ENCODE measurements at places on chromosomes 16 and 17.

DNA sequence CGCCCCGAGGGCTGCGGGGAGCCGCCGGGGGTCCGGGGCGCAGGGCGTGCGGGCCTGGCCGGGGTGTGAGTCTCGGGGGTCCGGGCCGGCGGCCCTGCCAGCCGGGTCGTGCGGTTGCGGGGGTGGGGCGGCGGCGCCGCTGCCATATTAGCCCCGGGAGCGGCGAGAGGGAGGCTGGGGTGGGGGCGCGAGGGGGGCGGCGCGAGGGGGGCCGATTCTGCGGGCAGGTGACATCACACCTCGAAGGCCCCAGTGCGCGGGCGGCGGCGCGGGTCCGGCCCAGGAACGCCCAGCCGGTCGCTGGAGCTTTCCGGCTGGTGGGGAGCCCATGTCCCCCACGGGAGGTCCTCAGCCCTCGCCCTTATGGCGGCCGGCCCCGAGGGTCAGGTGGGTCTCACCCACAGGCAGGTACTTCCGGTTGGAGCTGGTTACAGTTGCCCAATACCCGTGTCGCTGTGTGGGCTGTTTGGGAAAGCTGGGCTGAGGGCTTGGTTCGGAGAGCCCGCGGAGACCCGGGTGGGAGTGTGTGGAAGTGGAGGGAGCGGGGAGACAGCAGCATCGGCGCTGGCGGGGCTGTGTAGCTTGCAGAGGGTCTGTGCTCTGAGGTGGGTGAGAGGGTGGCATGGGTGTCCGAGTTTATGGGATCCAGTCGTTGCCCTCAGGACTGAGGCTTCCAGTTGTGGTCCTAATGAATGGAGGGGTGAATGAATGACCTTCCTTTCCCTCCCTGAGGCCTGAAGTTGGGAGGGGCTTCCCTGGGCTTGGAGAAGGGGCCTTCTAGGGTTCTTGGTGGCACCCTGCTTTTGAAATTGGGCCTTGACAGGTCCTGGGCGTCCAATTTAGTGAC is 804 bp downstream of the ATP6V0C start:
- no peak for DNase-seq

GRCh38 chr16:56874800-56875199 is 9.8 kb downstream of the SLC12A3 start:
- DNase-seq: no peak

- DNase-seq: no peak
These were observed 48.8 kb downstream of the DNAH3 start for GRCh38 chr16:21101631-21102420.

- DNase-seq: no peak
These were observed 31.3 kb downstream of the MAP1LC3B start for GRCh38 chr16:87423429-87423828.

GRCh38 chr17:41728056-41728455 is 6.4 kb downstream of the HAP1 start:
- no peak for DNase-seq

DNA sequence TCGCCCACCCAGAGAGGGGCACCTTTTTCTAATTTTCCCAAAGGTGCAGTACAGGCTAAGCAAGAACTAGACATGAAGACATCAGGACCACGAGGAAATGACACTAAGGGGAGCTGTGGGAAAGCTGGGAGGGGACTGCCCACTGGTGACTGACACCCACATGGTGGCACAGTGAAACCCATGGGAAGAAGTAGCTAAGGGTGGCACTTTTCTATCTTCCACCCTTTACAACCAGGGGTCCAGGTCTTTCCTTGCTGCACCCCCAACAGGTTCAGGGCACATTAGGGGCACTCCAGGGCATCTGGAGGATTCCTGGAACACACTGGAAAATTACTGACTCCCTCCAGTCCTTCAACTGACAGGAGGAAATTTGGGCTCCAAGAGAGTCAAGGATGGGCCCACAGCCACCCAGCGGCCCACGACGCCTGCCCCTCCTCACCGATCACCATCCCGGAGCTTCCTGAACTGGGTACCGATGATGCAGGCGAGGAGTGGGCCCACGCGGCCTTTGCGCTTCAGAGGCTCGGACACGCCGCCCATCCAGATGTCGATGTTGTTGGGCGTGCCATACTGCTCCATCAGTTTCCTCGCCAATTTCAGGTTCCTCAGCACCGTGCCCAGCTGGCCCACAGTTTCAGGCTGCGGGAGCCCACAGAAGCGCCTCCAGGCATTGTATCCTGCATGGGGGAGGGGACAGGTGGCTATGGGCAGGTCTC is 9.4 kb downstream of the MPO start:
- no peak for DNase-seq

DNA sequence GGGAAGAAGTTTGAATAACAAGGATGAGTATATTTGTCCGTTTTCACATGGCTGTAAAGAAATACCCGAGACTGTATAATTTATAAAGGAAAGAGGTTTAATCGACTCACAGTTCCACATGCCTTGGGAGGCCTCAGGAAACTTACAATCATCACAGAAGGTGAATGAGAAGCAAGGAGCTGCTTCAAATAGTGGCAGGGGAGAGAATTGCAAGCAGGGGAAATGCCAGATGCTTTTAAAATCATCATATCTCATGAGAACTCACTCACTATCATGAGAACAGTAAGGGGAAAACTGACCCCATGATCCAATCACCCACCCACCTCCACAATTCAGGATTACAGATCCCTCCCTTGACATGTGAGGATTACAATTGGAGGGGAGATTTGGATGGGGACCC is 212.8 kb upstream of the CDH8 start:
- no peak for DNase-seq

- no peak for DNase-seq
These were observed 17.0 kb upstream of the NTN1 start for GRCh38 chr17:9004132-9004960.

Measured in stimulated activated CD4-positive, alpha-beta T cell treated with anti-CD3 and anti-CD28 coated beads, Interleukin-1b, Interleukin-23, amount 100 ng/mL, for 24 hours (primary cell).